ENCODE measurements at places on chromosomes 13 and 19.

- DNase-seq = no peak
Observed at GRCh38 chr19:35628264-35628564, 622 bp upstream of the RBM42 start.

DNA sequence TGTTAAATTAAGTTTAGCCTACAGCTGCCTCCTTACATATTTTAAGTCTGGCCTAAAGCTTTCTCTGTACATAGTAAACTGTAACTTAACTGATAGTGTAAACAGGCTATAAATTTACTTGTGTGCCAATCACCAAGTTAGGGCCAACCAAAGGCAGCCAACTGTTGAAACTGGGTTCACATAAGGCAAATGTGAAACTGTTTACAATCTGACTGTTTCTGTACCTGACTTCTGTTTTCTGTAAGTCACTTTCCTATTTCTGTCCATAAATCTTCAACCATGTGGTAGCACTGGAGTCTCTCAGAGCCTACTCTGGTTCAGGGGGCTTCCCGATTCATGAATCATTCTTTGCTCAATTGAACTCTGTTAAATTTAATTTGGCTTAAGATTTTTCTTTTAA, 103.1 kb downstream of the RAP2A start:
- no peak for DNase-seq

- no peak for DNase-seq
Observed at GRCh38 chr19:15185188-15185587, 15.6 kb downstream of the NOTCH3 start.

DNA sequence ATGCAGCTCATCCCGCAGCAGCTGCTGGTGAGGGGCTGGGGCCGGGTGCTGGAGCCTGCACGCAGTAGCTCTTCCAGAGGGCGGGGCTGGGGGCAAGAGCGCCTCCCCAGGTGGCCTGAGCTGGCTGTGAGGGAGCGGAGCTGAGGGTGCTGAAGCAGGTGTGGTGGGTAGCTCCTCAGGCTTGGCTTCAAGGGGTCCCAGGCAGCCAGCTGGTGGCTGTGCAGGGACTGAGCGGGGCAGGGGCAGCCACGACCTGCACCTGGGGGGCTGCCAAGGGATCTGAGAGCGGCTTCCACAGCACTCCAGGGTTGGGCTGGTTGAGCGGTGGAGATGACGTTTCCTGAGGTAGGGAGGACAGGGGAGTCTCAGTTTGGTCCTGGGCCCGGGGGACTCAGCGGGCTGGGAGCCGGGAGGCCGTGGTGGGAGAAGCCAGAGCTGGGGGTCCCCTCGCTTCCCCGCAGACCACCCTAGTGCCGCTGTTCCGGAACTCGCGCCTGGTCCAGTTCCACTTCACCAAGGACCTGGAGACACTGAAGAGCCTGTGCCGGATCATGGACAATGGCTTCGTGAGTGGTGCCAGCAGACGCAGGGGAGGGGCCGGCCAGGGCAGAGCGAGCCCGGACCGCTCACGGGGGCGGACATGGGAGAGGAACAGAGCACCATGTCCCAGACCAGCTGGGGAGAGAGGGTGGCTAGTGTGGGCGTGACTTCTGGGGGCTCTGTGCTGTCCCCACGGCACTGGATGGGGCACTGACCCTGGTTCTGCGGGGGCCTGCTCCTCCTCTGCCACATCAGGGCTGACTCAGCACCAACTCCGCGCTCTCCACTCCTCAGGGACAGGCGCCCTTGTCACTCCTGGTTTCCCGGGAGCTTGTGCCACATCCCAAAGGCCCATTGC, 7.4 kb downstream of the PTOV1 start:
- no peak for DNase-seq

DNA sequence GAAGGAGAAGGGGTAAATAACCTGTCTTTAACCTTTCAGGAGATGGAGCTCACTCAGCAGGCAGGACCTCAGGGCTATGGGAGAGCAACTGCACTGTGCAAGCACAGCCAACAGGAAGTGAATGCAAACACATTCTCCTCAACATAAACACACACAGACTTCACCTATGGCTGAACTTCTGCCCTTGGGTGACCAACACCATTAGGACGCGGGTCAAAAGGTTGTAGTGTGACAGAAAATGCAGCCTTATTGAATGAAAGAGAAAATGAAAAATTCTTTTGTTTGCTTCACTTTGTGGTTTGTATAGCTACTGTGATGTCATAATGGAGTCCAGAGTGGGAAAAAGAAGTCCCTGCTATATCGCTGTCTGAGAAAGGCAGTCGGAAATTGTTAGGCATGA, 323.0 kb downstream of the NDFIP2 start:
- no peak for DNase-seq

DNA sequence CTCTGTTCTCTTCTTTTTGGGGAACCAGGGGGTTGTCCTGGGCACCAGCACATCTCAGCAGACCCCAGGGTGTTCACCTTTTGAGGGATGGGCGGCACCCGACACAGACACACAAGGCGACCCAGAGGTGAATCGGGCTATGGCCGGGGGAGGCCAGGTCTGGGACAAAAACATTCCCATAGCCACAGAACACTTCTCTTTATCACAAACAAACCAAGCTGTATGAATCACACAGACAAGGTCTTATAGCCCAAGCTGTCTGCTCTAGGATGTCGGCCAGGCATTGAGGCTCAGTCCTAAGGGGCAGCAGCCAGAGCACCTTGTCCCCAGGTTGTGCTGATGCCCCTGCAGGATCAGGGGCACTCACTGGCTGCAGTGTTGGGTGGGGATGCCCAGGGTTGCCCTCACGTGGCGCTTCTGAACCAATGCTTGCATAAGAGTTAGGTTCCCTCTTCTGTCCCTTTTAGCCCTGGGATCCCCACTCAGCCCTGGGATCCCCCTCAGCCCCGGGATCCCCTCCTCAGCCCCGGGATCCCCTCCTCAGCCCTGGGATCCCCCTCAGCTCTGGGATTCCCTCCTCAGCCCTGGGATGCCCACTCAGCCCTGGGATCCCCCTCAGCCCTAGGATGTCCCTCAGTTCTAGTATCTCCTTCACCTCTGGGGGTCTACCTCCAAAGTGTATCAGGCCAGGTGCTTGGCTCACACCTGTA, 26.9 kb downstream of the MAU2 start:
- no peak for DNase-seq

DNA sequence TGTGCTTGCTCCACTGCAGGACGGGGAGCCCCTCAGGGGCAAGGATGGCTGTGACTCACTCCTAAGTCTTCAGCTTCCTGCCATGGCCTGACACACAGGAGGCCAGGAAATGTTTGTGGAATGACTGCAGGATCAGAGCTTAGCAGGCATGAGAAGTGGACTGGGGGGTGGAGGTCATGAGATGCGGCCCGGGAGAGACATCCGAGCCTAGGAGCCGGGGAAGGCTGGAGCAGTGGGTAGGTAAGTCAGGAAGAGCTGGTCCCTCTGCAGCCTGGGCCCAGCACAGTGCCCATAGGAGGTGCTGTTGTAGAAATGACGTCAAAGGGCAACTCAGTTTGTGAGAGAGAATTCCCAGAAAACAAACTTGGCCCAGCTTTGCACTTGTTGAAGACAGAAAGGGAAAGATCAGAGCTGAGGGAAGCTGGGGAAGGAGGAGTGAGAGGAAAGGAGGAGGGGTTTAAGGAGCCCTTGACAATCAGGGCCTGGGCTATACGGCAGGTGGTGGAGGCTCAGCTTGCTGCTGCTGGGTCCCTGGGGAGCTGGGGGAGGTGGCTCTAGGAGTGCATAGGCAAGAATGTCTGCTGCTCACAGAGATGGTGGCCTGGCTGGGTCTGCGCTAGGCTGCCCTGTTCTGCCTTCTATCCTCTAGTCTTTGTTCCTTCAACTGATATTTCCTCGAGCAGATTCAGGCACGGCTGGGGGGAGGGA, 18.5 kb downstream of the POU2F2 start:
- DNase-seq = no peak

DNA sequence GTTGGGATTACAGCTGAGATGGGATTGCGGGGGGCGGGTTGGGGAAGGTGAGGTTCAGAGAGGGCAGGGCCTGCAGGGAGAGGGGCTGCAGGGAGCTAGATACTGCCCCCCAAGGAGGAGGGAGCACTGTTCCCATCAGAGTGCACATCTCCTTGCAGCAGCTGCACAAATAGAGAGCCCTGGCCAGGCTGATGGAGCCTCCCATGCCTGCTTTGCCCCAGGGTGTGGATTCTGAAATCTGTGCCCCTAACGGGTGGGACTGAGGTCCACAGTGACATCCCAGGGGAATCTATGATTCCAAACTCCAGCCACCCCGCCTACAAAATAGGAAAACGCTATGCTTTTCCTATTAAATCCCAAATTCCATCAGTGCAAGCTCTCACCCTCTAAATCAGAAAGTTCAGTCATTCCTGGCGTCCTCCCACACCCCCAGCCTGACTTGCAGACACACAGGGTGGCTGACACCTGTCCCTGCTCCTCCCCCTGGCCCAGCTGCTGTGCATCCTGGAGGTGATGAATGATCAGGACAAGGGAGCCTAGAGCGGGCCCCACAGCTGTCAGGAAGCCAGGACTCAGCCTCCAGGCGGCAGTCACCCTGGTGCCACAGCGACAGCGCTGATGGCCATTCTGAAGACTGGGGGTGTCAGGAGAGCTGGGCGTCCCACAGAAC, 6.3 kb upstream of the CEACAM21 start:
- DNase-seq = no peak

DNA sequence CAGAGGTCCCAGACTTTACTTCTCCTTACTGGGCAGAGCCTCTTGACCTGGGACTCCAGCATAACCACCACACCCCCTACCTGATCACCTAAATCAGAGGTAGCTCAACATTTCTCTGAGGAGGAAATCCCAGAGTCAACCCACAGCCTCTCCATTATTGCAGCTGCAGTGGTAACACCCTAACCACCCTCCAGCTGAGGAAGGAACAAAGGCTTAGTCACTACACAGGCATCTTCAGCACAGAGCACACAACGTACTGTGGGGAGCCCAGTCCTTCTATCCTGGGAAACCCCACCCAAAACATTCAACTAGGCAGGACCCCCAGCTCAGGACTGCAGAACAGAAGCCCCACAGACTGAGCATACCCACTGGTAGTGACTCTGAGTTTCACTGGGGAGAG, 824.7 kb upstream of the SLITRK5 start:
- no peak for DNase-seq

- DNase-seq = no peak
Observed at GRCh38 chr19:30447553-30447870, 75.3 kb downstream of the ZNF536 start.

DNA sequence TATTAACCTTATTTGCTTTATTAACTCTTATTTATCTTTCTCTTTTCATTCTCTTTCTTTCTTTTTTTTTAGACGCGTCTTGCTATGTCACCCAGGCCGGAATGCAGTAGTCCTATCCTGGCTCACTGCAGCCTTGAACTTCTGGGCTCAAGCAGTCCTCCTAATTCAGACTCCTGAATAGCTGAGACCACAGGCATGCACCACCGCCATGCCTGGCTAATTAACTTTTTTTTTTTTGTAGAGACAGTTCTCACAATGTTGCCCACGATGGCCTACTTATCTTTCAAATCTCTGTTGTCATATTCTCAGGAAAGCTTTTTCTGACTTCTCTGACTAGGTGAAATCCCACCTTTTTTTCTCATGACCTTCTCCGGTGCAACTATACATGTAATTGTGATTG, 7.8 kb upstream of the SPRY2 start:
- DNase-seq = no peak

GRCh38 chr13:96988441-96988840, 5.8 kb downstream of the OXGR1 start:
- DNase-seq = no peak

- peak; percentile 91 for DNase-seq
Observed at GRCh38 chr19:2050991-2051772, at the start of gene MKNK2. MKNK2 (minus strand) TSS chr19:2051244; CDS start chr19:2050851, 393 bp downstream.

GRCh38 chr19:46426506-46427162, 2.1 kb downstream of the PNMA8C start:
- DNase-seq = no peak

- DNase-seq = no peak
Observed at GRCh38 chr13:39855236-39855635, 199.8 kb downstream of the COG6 start.

GRCh38 chr13:31955101-31955500, 76.5 kb upstream of the FRY start:
- DNase-seq = no peak

DNA sequence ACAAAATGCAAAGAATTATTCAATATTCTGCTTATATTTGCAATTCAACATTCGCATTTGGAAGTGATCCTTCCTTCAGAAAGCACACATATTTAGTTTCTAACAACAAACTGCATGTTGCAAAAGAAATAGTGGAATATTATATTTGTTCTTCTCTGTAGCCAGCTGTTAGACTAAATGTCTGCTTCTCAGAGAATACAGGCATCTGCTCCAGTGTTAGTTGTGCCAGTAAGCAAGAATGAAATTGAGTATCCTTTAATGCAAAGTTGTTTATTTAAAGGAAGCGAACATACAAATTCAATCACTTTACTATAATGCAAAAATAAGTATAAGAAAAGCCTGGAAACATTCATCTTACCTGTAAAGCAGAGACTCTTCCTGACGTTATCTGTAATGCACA, 663 bp downstream of the SLITRK6 start:
- DNase-seq = no peak

- no peak for DNase-seq
Observed at GRCh38 chr13:106532111-106532929, 3.1 kb downstream of the EFNB2 start.

DNA sequence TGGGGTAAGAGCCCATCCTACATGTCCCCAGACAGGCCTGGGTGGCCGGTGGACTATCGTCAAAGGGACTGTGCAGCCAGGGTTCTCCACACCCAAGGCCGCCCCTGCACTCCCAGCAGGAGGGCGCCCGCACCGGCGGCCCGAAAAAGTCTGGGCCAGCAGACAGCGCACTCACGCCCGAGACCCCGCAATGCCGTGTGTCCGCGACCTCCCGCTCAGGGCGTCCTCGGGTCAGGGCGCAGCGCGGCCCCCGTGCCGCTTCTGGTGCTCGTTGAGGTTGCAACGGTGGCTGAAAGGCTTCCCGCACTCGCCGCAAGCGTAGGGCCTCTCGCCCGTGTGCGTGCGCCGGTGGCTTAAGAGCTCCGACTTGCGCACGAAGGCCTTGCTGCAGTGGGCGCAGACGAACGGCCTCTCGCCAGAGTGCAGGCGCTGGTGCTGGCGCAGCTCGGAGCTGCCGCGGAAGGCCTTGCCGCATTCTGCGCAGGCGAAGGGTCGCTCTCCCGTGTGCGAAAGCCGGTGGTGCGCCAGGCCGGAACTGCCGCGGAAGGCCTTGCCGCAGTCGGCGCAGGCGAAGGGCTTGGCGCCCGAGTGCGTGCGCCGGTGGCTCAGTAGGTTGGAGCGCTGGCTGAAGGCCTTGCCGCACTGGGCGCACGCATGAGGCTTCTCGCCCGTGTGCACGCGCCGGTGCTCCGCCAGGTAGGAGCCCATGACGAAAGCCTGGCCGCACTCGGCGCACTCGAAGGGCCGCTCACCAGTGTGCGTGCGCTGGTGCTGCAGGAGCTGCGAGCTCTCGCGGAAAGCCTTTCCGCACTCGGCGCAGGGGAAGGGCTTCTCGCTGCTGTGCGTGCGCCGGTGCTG, 2.8 kb upstream of the A1BG start:
- peak; percentile 60 for DNase-seq
